ENCODE measurements at places on chromosomes 13 and 19.
A peak's percentile ranks its signal among the peaks of the same experiment; 100 is the strongest.

DNA sequence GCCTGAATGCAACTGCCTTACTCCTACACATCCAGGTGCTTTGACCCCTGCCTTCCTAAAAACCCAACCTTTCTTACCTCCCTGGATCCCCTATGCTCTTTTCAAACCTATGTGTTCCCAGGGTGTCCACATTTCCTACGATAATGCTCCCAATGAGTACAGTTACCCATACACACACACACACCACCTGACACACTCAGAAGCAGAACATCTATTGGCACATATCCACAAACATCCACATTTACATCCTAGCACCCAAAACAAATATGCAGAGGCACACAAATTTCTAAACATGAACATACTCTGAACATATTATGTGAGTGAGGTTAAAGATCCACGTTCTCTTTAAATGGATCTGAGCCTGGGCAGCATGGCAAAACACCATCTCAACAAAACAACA is 22.4 kb upstream of the PLAUR start:
- DNase-seq: no peak

- no peak for DNase-seq
These were observed 182.9 kb downstream of the FGF9 start for GRCh38 chr13:21853779-21854178.

DNA sequence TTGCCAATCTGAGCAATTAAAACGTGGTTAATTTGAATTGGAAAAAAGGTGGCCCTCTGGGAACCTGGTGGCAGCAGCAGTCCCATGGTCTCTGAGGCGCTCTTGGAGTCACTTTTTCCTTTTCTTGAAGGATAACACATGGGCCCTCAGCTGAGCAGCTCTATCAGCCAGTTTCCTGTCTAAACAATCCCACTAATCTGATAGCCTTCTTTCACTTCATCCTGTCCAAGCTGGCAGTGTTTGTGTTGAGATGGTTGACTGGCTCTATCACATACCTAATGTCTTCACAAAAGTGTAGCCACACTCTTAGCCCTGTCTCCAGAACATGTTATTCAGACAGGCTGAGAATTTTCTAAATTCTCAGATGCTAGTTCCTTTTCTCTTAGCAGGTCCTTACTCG is 10.7 kb downstream of the MZT1 start:
- DNase-seq: no peak

- DNase-seq: no peak
These were observed 1.3 kb downstream of the ALOX5AP start for GRCh38 chr13:30736461-30737320.

GRCh38 chr19:15332311-15332996 is at the start of gene BRD4:
Gene BRD4 (minus strand): TSS chr19:15332539. CDS start chr19:15273099, 59,440 bp downstream.
- DNase-seq: peak; percentile 81

DNA sequence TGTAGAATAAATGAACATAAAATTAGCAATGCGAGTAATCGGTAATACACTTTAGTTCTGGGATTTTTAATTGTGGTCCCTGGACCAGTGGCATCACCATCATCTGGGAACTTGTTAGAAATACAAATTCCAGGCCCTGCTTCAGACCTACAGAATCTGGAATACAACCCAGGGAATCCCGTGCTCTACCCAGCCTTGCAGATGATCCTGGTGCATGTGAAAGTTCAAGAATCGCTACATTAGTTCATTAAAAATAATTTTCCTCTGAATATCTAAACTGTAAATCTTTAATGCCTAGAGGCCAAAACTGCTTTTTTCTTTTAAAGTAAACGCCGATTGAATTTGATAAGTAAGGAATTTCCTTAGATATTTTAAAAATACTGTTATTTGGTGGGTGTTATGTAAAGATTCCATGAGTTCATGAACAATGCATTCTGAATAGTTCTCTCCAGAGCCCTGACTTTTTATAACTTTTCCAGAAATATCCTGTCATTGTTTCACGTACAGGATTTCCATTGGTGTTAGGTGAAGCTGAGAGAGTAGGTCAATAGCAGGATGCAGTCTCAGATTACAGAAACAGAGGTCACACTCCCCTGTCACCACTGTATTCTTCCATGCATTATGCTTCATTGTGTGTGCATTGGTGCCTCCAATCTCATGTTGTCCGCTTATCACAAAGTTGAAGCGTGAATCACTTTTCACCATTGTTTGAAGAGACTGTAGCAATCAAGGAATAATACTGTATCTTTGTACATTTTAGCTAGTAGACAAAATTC is 596.5 kb upstream of the KLF12 start:
- no peak for DNase-seq

DNA sequence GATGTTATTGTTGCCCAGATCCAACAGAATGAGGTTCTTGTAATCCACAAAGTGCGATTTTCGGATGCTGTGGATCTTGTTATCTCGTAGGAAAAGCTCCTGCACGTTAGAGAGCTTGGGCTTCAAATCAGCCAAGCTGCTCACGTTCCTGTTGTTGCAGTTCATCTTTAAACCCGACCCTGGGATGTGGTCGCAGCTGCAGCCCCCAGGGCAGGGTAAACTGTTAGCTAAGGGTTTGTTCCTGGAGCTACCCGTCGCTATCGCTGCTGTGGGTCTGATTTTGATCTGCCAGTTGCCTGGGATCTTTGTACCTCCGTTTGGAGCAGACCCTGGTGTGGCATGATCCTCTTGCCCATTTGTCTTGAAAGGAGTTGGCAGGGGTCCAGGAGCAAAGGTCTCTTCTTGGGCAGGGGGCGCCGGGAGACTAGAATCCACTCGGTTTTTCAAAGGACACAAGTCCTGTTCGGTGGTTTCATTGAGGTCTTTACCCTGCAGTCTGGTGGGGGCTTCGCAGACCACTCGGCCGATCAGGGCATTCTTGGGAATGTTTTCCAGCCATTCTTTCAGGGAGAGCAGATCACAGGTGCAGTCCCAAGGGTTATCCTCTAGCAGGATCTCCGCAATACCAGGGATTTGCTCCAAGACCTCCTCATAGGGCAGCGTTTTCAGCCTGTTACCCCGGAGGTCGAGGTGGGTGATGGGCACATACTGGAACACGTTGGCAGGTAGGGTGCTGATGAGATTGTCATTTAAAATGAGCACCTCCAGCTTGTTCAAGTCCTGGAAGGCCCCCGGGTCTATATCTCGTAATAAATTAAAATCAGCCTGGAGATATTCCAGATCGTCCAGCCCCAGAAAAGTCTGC is 1.8 kb downstream of the SLITRK1 start:
- no peak for DNase-seq

DNA sequence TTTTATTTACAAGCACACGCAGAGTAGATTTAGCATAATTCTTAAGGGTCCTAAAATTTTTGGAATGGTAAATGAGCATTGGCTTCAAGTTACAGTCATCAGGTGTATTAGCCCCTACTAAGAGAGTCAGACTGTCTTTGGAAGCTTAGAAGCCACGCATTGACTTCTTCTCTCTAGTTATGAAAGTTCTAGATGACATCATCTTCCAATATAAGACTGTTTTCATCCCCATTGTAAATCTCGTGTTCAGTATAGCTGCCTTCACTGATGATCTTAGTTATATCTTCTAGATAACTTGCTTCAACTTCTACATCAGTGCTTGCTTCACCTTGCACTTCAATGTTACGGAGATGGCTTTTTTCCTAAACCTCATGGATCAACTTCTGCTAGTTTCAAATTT is 148.8 kb upstream of the SLITRK1 start:
- no peak for DNase-seq

DNA sequence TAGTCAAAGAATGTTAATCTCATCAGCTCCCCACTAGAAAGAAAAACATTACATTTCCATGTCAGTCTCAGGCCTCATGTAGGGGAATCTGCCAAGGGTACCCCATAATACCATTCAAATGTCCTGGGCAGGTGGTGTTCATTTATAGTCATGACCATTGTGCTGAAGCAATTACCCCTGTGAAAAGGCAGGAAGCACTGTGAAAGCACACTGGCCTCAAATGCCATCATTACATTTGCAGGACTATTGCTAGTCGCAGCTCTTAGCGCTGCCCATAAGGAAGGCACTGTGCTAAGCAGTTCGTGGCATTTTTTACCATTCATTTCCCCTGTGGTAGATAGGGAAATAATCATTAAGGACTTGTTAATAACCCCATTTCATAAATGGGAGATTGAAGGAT is 109.0 kb downstream of the LHFPL6 start:
- DNase-seq: no peak

GRCh38 chr19:34678421-34678820 is 943 bp downstream of the ZNF302 start:
- no peak for DNase-seq

Measured in activated naive CD4-positive, alpha-beta T cell treated with Interleukin-2 at 50 U/mL for 16 hours (primary cell).